Spleen (tissue), 13 donors: ENCODE measurements at places on chromosomes 13 and 19. TPM values are rescaled to one million over a fixed set of nuclear protein-coding genes. Genes with fewer than 3 reads are reported as not detected.

- peak overlapping the region; percentile 50 for H3K4me3 ChIP-seq
- H3K27me3 ChIP-seq, result no peaks in the 10 kb centered on the region
- peaks cover 8% of the 10 kb centered on the region for H3K4me1 ChIP-seq
- H3K27ac ChIP-seq, result peak overlapping the region; percentile 52
- no peaks in the 10 kb centered on the region for H3K36me3 ChIP-seq
- DNase-seq, result peak; percentile 84
Measured at GRCh38 chr19:19137556-19138108, 646 bp downstream of the TMEM161A start.

Gene KLF2
- polyA plus RNA-seq, result 19.5 TPM

DNA sequence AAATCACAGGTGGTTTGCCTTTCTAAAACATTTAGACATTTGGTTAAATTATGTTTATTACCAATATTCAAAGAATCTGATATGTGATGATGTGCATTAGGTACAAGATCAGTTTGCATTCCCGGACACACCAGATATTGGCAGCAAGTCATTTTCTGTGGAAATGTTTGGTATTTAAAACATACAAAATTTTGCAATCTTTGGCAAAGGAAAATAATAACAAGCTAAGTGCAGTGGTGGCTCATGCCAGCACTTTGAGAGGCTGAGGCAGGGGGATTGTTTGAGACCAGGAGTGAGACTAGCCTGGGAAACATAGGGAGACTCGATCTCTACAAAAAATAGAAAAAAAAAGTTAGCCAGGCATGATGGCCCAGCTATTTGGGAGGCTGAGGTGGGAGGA is 29.1 kb upstream of the TSC22D1 start:
- no peak overlapping the region for H3K27ac ChIP-seq
- no peaks in the 10 kb centered on the region for H3K36me3 ChIP-seq
- no peak for DNase-seq

DNA sequence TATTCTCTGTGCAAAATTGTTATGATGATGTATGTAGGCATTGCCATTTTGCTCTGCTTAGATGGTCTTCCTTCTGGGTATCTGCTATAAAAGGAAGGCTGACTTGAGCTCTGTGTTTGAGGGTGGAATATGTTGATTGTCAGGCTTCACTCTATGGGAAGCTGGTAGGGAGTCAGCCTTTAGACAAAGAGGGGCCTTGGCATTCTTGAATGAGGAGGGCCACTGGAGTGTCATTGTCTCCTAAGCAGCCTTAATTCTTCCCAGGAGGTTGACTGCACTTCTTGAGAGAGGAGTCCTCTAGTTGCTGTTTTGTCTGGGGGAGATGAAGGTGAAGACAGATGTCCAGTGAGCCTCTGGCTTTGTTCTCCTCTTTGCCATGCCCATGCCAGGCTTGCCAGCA is 266.8 kb downstream of the KCNRG start:
- H3K27ac ChIP-seq, result no peak overlapping the region
- H3K4me1 ChIP-seq, result no peaks in the 10 kb centered on the region
- no peaks in the 10 kb centered on the region for H3K36me3 ChIP-seq

Gene FXYD7
- polyA plus RNA-seq, result 4.4 TPM
